ENCODE measurements at places on chromosomes 3 and 15. TPM values are rescaled to one million over a fixed set of nuclear protein-coding genes. Genes with fewer than 3 reads are reported as not detected.

PGBD4 gene
- total RNA-seq, result 1.2 TPM

- H3K4me1 ChIP-seq, result peaks cover 86% of the 10 kb centered on the region
- H3K27ac ChIP-seq, result peak overlapping the region; percentile 86
- H3K36me3 ChIP-seq, result peaks cover 57% of the 10 kb centered on the region
- H3K4me3 ChIP-seq, result no peak overlapping the region
These were observed 73.6 kb upstream of the ACAD9 start for GRCh38 chr3:128805772-128806171.

- H3K4me1 ChIP-seq, result no peaks in the 10 kb centered on the region
- no peak for DNase-seq
- no peaks in the 10 kb centered on the region for H3K36me3 ChIP-seq
- no peaks in the 10 kb centered on the region for H3K27me3 ChIP-seq
These were observed 380.2 kb downstream of the ULK4 start for GRCh38 chr3:41581700-41582099.

DNA sequence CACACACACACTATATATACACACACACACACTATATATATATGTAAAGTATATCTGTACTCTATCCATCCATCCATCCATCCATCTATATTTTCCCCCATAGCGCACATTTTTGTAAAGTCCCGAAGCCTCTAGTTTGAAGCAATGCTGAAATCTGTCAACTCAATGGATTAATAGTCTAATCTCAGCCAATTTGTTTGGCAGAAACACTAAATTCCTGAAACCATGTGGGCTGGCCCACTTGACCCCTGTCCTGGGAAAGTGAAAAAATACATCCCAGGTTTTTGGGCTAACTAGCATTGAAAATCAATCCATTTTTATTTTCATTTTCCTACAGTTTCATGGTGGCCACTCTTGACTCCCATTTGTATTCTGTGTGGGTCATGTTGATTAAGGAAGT is 166.7 kb downstream of the SLCO3A1 start:
- no peaks in the 10 kb centered on the region for H3K27me3 ChIP-seq
- no peak for DNase-seq
- H3K4me3 ChIP-seq, result no peak overlapping the region
- H3K4me1 ChIP-seq, result peaks cover 19% of the 10 kb centered on the region
- H3K27ac ChIP-seq, result no peak overlapping the region

- no peak overlapping the region for H3K4me3 ChIP-seq
- H3K4me1 ChIP-seq, result peaks cover 21% of the 10 kb centered on the region
- no peaks in the 10 kb centered on the region for H3K36me3 ChIP-seq
- no peak for DNase-seq
These were observed 1.9 kb downstream of the WDR48 start for GRCh38 chr3:39053696-39054095.

DNA sequence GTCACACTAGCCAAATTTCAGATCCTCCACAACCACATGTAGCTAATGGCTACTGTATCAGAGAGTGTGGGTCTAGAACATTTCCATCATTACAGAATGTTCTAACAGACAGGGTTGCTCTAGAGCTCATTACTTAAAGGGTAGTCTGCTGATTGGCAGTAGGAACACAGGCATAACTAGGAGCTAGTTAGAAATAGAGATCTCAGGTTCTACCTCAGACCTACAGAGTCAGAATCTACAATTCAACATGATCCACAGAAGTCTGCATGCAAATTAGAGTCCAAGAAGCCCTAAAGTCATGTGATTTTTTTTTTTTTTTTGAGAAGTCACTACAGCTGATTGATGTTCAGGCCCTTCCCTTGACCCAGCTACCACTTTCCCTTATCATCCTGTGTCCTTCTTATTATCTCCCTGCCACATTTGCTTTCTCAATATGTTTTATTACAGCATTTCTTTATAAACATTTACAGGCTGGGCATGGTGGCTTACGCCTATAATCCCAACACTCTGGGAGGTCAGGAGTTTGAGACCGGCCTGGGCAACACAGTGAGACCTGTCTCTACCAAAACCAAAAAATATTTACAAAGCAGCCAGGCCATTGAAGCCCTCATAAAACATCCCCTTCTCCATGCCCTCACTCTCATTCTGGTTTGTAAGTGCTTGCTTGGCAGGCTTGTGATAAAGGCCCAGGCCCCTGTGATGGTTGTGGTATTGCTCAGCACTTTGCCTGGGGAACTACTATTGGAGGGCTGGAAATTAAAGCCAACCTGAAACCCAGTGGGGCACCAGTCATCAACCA is 3.8 kb upstream of the ABHD5 start:
- H3K36me3 ChIP-seq, result no peaks in the 10 kb centered on the region
- H3K4me1 ChIP-seq, result peaks cover 11% of the 10 kb centered on the region
- no peak overlapping the region for H3K4me3 ChIP-seq
- H3K27me3 ChIP-seq, result no peaks in the 10 kb centered on the region
- no peak overlapping the region for H3K27ac ChIP-seq

GRCh38 chr3:58691997-58692396 is 25.4 kb upstream of the FAM3D start:
- DNase-seq, result no peak
- no peaks in the 10 kb centered on the region for H3K27me3 ChIP-seq
- H3K4me1 ChIP-seq, result no peaks in the 10 kb centered on the region
- no peak overlapping the region for H3K4me3 ChIP-seq
- no peak overlapping the region for H3K27ac ChIP-seq
- H3K36me3 ChIP-seq, result no peaks in the 10 kb centered on the region

- DNase-seq, result no peak
- H3K4me1 ChIP-seq, result peaks cover 62% of the 10 kb centered on the region
- H3K4me3 ChIP-seq, result no peak overlapping the region
- H3K36me3 ChIP-seq, result no peaks in the 10 kb centered on the region
- no peaks in the 10 kb centered on the region for H3K27me3 ChIP-seq
These were observed 21.7 kb downstream of the THSD4 start for GRCh38 chr15:71136793-71137518.

- H3K4me3 ChIP-seq, result no peak overlapping the region
- H3K36me3 ChIP-seq, result no peaks in the 10 kb centered on the region
- no peak for DNase-seq
These were observed 14.9 kb upstream of the DNAAF4 start for GRCh38 chr15:55522742-55523450.

Data from heart right ventricle (tissue), 16 donors.